Sciatic nerve (tissue), 2 donors: ENCODE measurements at places on chromosomes 6 and 20.

- no peak for DNase-seq
Observed at GRCh38 chr6:45388328-45388727, 10.6 kb upstream of the SUPT3H start.

GRCh38 chr6:12422848-12423247 lies 132.7 kb downstream of the EDN1 start:
- DNase-seq: no peak

- no peak for DNase-seq
Observed at GRCh38 chr6:77433888-77434287, 29.4 kb downstream of the HTR1B start.

DNA sequence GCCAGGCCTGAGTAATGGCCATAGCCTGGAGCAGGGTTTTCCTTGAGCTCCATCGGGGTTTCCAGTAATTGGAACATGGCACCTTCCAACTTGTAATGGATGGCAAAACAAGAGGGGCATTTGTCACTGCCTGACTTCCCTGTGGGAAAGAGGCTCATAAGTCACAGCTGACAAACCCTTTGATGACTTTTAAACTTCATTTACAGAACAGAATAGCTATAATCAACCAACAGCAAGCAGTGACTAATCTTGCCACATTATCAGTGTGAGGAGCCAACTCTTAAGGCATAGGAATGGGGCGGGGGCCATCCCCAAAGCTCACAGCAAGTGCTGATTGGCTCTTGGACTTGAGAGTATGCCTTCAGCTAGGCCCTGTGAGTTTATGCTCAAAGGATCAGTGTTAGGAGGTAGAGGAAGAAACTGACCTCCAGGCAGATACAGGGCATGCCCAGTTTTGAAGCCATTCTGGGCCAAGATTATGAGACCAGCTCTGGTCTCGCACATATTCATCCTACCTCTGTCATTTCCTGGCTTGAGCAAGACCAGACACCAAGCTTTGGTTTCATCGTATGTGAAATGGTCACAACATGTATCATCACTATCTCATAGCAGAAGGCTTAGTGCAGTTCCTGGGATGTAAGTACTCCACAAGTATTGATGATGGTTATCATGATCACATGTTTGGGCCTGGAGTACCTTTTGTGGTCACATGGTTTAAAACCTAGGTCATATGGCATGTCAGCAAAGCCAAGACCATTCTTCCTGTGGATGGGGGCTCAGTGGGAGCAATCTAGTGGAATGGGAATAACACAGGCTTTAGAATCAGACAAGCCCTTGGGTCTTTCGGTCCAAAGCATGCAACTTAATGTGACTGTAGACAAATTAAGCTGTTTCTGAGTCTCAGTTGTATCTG lies 49.2 kb downstream of the EIF2S2 start:
- DNase-seq: no peak

DNA sequence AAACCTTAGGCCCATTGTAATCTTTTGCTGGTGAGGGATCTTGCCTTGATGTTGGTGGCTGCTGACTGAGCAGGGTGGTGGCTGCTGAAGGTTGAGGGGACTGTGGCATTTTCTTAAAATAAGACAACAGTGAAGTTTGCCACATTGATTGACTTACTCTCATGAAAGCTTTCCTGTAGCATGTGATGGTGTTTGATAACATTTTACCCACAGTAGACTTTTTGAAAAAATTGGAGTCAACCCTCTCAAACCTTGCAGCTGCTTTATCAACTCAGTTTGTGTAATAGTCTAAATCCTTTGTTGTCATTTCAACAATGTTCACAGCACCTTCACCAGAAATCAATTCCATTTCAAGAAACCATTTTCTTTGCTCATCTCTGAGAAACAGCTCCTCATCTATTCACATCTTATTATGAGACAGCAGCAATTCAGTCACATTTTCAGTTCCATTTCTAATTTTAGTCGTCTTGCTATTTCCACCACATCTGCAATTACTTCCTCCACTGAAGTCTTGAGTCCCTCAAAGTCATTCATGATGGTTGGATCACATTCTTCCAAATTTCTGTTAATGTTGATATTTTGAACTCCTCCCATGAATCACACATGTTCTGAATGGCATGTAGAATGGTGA lies 37.2 kb downstream of the CST9L start:
- no peak for DNase-seq

- DNase-seq: no peak
Observed at GRCh38 chr6:40541556-40542174, 45.5 kb downstream of the LRFN2 start.

DNA sequence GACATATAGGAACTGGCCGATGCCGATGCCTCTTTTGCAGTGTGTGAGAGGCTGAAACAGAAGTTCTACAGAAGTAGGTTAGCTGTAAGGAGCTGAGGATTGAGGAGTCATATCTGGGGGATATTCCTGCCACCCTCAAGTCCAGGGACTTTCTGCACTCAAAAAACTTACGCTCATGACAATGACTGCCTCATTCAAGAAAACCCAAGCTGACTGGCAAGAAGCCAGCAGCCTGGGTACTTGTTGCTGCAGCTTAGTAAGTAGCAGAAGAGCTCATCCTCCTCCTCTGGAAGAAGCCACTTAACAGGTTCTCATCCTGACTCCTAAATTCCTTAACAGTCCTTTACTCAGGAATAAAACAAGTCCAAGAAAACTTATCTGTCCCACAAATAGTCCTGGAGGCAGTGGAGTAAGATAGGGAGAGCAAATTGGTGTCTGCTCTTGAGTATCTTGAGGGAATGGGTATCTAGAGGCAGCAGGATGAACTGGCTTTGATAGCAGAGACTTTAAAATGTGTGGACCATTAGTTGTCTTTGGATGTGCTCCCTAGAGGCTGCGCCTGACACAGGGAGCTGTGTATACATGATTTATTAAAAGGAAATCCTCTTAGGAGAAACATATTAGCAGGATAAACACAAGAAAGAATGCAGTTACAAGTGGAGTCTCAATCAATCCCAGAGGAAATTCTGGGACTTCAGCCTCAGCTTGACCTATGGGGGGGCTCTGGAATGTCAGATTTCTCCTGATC lies 7.4 kb downstream of the CALHM5 start:
- no peak for DNase-seq

- DNase-seq: no peak
Observed at GRCh38 chr20:19110881-19111460, 101.5 kb upstream of the SLC24A3 start.

- DNase-seq: no peak
Observed at GRCh38 chr20:45157962-45158361, 16.7 kb upstream of the PI3 start.

- no peak for DNase-seq
Observed at GRCh38 chr20:3916364-3916763, 27.2 kb downstream of the PANK2 start.

DNA sequence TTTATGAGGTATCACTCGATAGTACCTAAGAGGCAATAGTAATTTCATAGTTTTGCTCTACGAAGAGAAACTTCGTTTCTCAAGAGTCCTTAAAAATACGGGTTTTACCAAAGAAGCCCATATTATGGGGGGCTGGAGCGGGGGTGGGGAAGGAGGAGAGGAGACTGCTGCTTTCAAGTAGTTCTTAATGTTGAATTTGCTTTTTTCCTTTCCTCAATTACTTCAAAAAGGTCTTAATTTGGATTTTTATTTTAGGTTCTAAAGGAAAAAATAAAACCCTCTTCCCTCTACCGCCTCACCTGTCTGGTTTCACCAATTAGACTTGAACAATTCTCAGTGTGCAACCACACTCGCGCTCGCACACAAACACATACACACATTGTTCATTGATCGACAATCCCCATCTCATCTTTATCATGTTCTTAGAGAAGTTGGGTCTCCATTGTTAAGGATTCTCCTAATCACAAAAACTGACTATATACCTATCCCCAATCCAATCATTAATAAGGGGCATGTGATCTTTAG lies 97.2 kb downstream of the HFE start:
- DNase-seq: no peak

DNA sequence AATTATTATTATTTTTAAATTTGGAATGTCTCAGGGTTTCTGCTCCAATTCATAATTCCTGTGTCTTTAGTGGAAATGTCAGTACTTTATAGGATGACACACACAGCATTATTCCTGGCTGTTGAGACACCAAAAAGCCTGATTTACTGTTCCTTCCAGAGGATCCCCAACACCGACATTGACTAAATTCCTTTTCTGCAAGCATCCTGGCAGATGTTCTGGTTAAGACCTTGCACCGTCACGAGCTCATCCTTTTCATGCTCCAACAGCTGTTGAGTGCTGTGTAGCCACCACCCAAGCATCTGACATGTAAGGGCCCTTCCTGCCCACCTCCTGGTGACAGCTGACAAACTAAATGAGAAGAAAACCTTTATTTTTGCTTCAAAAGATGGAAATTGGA lies 284.3 kb upstream of the SULF2 start:
- no peak for DNase-seq

DNA sequence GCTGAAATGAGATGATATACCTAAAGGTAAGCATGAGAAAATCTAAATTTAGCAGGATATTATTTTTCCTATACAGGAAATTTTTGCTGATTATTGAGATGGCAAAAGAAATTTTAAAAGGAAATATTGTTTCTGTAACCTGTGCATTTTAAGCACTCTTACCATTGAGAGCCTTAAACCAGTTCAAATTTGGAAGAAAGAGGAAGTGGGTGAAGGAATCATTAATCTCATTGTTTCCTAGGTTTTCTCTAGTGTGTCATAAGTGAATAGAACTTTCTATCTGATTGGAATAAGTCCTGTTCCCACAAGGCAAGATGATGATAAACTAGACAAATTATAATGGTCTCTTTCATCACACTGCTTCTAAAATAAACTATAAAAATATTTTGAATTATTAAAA lies 22.4 kb upstream of the FKBP1C start:
- no peak for DNase-seq

DNA sequence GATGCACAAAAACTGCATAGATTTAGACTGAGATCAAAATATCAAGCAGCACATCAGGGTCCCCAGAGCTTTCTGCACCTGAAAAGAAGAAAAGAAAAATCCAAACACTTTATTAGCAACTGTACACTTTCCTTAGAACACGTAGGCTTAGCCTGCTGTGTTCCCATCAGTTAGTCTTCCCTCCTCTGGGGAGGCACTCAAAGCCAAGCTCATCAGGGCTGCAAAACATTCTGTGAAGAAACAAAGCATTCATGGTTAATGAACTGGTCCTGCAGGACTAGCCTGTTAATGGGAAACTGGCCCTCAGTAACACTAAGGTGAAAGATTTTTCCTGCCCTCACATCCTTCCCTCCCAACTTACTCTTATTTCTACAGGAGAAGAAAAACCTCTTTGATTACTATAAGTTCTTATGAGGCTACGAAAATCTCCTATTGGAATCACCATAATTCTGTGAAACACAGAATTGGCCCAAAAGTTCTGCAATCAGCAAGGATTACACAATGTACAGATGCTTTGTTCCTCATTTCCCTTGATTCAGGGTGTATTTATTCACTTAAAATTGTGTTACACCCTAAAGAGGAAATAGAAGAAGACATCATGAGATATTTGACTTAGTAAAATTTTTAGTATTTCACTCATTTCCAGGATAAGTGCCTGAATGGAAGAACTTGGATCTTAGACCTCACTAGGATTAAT lies 901.0 kb upstream of the MAP3K7 start:
- no peak for DNase-seq

GRCh38 chr6:137087902-137088301 lies 43.1 kb upstream of the IL20RA start:
- no peak for DNase-seq

GRCh38 chr20:46283426-46284039 lies 24.8 kb downstream of the CDH22 start:
- no peak for DNase-seq

GRCh38 chr6:97175806-97176205 lies 107.2 kb downstream of the MMS22L start:
- DNase-seq: no peak

GRCh38 chr6:139364302-139364981 lies 10.0 kb downstream of the CITED2 start:
- DNase-seq: no peak

DNA sequence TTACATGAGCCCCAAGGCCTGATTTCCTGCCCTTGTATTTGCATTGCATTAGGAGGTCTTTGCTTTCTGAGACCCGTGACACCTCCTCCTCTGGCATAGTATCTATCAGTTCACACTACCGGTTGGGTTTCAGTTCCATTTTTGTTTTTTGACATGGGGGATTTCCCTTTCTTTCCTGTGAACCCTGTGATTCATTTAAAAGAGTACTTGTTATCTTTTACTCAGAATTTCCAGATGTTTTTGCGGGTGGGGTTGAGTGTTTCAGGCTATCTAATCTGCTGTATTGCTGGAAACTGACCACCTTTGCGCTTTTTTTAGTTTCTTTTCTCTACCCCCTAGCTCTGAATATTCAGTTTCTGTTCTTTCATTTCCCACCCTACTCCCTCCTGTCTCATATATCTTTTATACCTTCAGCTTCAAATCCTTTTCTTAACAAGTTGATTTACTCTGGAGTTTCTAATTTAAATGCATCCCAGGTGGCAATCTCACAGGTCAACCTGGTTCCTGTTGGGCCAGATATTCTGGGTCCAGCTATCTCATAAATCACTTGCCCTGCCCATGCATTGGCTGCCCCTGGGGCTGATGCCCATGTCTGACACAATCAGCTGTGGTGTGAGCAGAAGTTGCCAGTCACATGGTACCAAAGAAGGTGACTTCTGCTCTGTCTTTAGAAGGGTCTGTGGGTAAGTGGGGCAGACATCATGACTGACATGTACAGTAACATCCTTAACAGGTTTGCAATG lies 14.3 kb upstream of the NCOA3 start:
- DNase-seq: peak; percentile 36

- peak; percentile 60 for DNase-seq
Observed at GRCh38 chr6:68633972-68634725, 933 bp upstream of the ADGRB3 start.

DNA sequence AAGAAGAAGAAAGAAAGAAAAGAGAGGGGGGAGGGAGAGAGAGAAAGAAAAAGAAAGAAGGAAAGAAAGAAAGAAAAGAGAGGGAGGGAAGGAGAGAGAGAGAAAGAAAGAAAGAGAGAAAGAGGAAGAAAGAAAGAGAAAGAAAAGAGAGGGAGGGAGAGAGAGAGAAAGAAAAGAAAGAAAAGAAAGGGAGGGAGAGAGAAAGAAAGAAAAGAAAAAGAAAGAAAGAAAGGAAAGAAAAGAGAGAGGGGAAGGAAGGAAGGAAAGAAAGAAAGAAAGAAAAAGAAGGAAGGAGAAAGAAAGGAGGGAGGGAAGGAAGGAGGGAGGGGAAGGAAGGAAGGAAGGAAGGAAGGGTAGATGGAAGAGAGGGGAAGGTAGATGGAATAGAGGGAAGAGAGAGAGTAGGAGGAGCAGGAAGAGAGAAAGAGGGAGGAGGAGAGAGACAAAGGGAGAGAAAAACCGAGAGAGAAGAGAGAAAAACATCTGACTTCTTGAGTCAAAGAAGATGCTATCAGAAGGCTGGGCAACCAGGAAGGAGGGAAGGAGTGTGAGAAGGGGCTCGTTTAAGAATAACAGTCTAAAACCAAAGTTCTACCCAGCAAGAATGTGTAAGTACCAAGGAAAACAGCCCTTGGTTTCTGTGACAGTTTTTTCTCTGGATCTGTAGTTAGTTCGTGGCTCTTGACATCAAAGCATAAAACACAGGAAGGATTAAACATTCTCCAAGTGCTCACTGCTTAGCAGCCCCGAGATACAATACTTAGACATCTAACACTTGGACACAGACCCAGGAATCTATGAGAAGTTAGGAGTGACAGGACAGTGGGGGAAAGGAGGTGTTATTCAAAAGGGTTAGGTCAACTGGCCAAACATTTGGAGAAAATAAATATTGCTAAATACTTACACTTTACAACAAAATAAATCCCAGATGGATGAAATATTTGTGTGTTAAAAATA lies 131.9 kb upstream of the STMND1 start:
- no peak for DNase-seq

GRCh38 chr20:23164176-23164601 lies 78.1 kb upstream of the CD93 start:
- DNase-seq: no peak

- DNase-seq: no peak
Observed at GRCh38 chr6:142088858-142089216, 43.9 kb upstream of the GJE1 start.
